ENCODE measurements at places on chromosomes 3 and 15.

GRCh38 chr3:197003461-197004385, 25.9 kb downstream of the MELTF start:
- DNase-seq, result no peak

DNA sequence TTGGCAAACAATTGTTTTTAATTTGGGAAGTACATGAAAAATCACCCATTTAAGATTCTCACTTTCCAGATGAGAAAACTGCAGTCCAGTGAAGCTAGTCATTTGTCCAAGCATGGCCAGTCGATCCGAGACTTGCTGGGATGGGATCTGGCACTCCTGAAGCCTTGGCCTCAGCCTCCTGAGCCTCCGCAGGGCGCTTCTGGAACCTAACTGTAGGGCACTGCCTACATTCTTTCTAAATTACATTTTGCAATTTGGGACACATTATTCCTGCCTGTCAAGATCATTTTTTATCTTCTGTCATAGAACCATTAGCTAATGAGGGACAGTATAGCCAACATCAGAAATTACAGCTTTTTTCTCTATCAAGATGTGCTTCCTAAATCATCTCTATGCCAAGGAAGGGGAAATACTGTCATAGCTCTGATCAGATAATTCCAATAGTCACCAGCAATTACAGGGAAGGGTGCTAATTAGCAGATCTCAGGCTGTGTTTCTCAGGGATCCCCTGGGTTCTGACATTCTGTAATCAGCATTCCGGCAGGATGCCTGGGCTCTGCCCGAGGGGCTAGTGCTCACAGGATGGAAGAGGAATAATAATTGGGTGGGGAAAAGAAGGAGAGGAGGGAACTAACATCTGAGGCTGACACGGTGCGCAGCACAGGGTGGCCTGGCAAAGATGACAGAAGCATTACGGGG, 28.3 kb downstream of the ANAPC13 start:
- DNase-seq, result no peak

- no peak for DNase-seq
Measured at GRCh38 chr3:64355401-64355807, 130.1 kb upstream of the PRICKLE2 start.

- no peak for DNase-seq
Measured at GRCh38 chr3:151145713-151146070, 57.3 kb downstream of the GPR171 start.

DNA sequence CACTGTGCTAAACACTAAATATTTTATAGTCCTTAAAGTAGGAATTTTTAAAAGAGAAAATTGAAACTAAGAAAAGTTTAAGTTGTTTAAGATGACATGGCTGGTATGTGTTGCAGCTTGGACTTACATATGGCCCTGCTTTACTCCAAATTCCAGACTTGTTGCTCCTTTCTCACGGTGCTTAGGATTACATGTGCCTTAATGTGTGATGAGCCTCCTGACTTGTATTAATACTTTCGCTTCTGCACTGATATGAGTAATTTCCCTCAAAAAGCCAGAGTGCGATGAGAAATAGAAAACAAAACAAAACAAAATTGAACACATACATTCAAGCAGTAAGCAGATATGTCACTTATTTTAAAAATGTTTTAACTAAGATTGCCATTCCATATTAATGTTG, 250.2 kb downstream of the VGLL3 start:
- DNase-seq, result no peak

- DNase-seq, result no peak
Measured at GRCh38 chr3:171121801-171122200, 95.3 kb upstream of the SLC2A2 start.

- DNase-seq, result no peak
Measured at GRCh38 chr3:144308396-144308795, 336.8 kb downstream of the DIPK2A start.

DNA sequence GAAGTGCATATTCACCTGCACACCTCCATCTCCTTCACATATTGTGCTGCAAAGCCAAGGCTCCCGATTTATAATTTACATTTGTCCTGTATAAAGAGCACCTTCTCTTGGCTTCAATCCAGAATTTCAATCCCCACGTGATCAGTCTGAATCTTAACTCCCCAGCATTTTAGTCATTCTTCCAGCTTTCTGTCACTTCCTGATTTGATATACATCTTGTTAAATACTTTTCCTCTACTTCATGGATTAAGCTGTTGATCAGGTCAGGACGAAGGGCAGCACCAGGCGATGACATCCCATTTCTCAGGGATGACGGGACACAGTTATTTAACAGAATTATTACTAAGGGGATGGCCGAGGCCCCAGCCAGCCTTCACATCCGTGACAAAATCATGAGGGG, 212.5 kb downstream of the EPHB1 start:
- DNase-seq, result no peak

- no peak for DNase-seq
Measured at GRCh38 chr15:62280625-62281024, 115.5 kb upstream of the C2CD4B start.

DNA sequence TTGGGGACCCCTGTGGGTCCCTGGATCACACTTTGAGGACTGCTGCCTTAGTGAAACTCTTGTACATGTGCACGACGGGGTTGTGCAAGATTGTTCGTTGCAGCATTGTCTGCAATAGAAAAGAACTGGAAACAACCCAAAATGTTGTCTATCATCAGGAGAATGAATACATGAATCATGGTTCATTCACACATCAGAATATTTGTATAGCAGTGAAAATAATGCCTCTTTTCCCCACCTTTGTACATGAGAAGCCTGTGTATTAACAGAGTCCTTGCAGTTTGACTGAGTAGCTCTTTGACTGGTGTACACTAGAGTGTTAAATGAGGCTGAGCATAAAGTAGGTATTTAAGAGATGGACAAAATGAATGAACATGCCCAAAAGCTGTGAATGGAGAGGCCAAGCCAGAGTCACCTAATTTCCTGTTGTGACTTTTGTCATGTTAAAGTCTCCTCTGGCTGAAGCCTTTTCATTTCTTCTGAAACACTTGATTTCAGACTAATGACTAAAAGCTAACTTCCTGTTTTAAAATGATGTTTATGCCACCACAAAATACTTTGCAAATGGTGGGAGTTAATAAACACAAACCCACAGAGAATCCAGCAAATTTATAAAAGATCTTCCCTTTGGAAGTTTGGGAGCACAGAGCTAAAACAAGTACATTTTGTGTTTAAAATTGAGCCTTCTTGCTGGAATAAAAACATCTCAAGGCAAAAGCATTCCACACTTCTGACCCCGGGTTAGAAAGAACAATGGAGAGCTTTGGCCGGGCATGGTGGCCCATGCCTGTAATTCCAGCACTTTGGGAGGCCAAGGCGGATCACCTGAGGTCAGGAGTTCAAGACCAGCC, 20.6 kb upstream of the USP3 start:
- no peak for DNase-seq

DNA sequence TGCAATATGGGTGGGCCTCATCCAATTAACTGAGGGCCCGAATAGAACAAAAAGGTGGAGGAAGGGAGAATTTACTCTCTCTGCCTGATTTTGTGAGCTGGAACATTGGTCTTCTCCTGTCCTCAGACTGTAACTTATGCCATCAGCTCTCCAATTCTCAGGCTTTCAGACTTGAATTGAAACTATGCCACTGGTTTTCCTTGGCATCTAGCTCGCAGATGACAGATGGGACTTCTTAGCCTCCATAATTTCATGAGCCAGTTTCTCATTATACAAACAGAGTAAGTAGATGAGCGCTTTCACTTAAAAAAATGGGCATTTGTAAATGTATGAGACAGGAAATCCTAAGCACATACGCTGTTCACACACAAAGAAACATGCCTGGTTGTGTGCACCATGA, 8.7 kb upstream of the PTX3 start:
- DNase-seq, result no peak

GRCh38 chr15:23497710-23498111, 50.7 kb upstream of the GOLGA6L2 start:
- no peak for DNase-seq

- no peak for DNase-seq
Measured at GRCh38 chr15:60392986-60393790, 4.6 kb downstream of the ANXA2 start.

- no peak for DNase-seq
Measured at GRCh38 chr3:142027300-142027699, 122.0 kb downstream of the TFDP2 start.

DNA sequence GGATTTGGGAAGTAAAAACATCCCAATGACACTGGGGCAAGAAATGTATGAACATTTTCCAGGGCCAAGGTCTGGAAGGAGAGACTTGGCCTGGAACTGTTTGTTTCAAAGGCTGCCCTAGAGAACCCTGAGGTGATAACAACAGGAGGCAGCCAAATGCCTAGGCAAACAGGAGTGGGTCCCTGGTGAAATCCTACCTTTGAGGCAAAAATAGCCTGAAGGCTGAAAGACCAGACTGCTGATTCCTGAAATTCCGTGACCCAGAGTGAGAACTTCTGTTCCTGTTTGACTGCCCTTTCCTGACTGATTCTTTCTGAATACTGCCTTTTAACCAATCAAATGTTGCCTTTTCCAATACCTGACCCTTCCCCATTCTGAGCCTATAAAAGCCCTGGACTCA, 196.4 kb downstream of the NSUN3 start:
- no peak for DNase-seq

- no peak for DNase-seq
Measured at GRCh38 chr15:88912500-88912921, 668 bp downstream of the MFGE8 start.

GRCh38 chr3:102225407-102226132, 209.2 kb upstream of the ZPLD1 start:
- peak; percentile 49 for DNase-seq

- DNase-seq, result no peak
Measured at GRCh38 chr15:74200412-74200815, 2.2 kb downstream of the STRA6 start.

DNA sequence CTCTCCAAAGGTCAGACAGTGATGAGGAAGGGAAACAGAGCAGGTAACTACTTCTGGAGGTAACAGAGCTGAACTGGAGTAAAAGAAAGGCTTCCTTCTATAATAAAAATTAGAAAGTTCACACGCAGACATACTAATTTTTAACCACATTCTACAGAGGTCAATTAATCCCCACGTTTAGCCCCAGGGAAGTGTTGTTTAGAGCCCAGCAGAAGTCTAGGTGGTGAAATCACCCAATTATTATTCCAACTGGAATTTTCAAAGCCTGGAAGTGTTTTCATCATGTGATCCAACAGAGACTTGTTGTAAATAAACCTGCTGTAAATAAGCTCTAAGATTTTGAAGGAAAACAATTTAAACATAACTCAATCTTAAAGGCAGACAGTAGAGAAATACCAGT, 6.8 kb downstream of the ALDH1A2 start:
- no peak for DNase-seq

GRCh38 chr3:10401990-10402761, 81.3 kb upstream of the SEC13 start:
- no peak for DNase-seq

DNA sequence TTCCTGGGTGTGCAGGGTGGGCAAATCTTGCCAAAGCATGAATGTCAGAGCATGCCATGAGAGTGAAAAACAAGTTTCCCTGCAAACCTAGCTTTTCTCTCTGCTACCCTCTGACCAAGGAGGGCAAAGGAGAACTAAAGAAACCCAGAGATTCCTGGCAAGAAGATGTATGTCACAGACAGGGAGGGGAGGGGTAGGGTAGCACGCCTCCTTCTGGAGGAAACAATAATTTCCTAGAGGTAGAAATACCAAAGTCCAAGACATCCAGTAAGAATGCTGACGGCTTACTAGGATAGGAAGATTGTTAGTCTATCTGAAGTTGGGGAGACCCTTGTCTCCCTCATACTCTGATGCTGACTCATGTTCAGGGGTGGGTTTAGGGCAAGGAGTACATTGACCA, 203.9 kb downstream of the NR1D2 start:
- no peak for DNase-seq

DNA sequence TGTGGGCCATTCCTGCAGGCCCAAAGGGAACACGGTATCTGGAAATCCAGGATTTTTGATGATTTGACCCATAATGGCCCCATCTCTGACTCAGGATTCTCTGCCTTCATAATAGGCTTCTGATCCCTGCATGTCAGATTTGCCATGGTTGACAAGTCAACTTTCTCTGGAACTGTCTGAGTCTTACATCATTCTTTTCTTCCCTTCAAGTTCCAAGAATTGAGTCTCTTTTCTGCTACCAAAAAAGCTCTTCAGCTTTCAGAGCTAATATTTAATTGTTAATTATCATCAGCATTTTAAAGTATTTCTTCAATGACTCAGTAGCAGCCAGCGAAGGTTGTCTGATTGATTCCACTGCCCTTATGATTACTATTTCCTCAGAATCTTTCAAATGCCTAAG, 244.4 kb upstream of the COL8A1 start:
- DNase-seq, result no peak

GRCh38 chr15:56640127-56640526, 93.2 kb downstream of the ZNF280D start:
- no peak for DNase-seq

- no peak for DNase-seq
Measured at GRCh38 chr3:190130696-190131095, 10.0 kb upstream of the P3H2 start.

- no peak for DNase-seq
Measured at GRCh38 chr3:134651347-134652041, 672 bp upstream of the KY start.

DNA sequence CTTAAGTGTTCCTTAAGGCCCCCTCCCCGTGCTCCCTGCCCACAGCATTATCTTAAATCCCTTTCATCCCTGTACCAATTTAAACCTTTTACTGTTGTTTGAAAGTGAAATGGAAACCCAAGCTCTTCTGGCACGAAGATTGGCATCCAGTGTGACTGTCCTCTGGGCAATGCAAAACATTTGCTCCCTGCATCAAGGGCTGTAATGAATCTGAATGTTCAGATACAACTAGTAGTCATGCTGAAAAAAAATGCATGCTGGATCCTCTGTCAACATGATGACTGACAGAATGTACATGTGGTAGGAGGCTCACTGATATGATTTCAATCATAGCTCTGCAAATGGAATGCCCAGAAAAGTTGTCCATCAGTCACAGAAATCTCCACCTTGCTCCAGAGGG, 8.1 kb upstream of the CDIN1 start:
- no peak for DNase-seq

All from CD4-positive, alpha-beta T cell treated with Interleukin-1 beta for 1 hour (primary cell).